Naive thymus-derived CD8-positive, alpha-beta T cell (primary cell): ENCODE measurements at places on chromosomes 3 and 15. TPM values are rescaled to one million over a fixed set of nuclear protein-coding genes. Genes with fewer than 3 reads are reported as not detected.

DNA sequence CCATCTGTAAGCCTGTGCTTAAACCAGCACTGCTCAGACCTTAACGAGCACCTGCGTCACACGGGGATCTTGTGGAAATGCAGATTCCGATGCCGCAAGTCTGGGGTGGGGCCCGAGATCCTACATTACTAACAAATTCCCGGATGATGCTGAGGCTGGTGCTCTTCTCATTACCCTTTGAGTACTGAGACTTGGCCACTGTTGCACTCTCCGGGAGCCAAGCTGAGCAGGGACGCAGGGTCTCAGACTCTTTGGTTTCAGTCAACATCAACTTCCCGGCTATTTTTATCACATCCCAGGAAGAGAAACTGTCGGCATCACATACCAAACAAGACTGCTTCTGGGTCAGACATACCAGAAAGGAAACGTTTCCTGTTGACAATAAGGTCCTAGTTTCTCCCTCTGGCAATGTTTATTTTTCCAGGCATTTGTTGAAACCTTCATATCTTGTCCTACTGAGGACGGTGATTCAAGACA, 276.6 kb downstream of the SHQ1 start:
- no peaks in the 10 kb centered on the region for H3K4me1 ChIP-seq
- H3K27me3 ChIP-seq = no peaks in the 10 kb centered on the region
- no peak overlapping the region for H3K4me3 ChIP-seq
- no peak for DNase-seq
- H3K27ac ChIP-seq = no peak overlapping the region

MYL3 gene
- not detected for total RNA-seq

DNA sequence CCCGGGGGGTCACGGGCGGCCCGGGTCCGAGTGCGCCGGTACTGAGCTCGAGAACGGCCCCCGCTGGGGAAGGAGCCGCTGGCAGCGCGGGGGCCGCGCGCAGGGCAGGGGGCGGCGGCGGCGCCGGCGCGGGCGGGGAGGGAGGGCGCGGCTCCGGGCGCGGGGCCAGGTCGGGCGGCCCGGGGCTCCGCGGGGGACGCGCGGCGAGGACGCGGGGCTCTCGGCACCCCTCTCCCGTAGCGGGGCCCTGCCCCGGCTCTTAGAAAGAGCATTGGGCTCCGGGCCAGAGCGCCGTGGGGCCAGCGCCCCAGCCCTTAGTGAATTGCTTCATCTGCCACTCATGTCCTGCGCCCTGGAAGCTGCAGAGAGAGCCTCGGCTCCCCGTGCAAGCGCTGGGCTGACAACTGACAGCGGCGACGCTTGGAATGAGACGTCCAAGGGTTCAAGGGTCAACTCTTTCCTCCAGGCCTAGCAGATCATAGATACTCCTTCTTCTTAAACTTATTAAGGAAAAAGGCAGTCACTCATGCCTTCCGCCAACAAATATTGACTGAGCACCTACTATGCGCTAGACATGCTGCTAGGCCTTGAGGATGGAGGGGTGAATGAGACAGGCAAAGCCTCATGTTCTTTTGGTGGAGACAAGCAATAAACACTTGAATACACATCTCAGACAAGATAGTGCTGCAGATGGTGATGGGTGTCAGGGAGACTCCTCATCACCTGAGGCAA, 140.8 kb downstream of the SMAD6 start:
- peak overlapping the region; percentile 76 for H3K4me3 ChIP-seq
- peaks cover 49% of the 10 kb centered on the region for H3K27me3 ChIP-seq
- peaks cover 8% of the 10 kb centered on the region for H3K4me1 ChIP-seq
- H3K27ac ChIP-seq = no peak overlapping the region
- no peaks in the 10 kb centered on the region for H3K36me3 ChIP-seq
- DNase-seq = no peak

GRCh38 chr3:136142592-136142991, 53.5 kb downstream of the MSL2 start:
- H3K36me3 ChIP-seq = peaks cover under 1% of the 10 kb centered on the region
- H3K27ac ChIP-seq = peak overlapping the region; percentile 11
- no peak for DNase-seq
- no peak overlapping the region for H3K4me3 ChIP-seq
- no peaks in the 10 kb centered on the region for H3K27me3 ChIP-seq

LRRC57 gene
- 18.4 TPM for total RNA-seq

DNA sequence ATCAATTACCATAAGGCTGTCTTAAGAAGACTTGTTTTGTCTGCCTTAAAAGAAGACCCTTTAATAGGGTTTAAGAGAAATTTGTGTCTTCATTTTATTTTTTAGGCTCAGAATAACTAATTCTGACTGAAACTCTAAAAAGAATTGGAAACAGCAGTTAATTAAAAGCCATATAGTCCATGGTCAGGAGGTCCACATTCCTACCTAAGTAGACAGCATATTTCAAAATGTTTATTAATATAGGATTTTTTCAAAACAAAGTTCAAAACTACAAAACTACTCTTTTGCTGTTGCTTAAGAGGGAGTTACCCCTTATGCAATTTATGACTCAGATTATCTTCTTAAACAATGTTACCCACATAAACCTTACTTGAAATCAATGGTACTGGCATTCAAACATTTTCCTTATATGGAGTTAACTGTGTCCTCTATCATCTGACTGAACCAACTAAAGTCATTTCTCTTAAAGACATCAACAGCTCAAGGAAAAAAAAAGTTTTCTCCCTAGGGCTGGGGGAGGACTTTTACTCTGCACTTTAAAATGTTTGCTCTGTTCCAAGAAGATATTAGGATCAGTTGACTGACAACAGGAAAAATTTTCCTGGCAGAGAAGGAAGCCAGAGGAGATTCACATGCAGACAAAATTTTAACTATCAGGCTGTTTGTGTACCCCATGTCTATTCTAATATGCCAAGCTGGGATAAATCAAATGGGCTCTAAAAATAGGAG, 56.8 kb upstream of the NANOGP8 start:
- no peaks in the 10 kb centered on the region for H3K27me3 ChIP-seq
- DNase-seq = no peak
- H3K27ac ChIP-seq = no peak overlapping the region

UTS2B gene
- total RNA-seq = not detected

MRAS gene
- 0.13 TPM for total RNA-seq

DNA sequence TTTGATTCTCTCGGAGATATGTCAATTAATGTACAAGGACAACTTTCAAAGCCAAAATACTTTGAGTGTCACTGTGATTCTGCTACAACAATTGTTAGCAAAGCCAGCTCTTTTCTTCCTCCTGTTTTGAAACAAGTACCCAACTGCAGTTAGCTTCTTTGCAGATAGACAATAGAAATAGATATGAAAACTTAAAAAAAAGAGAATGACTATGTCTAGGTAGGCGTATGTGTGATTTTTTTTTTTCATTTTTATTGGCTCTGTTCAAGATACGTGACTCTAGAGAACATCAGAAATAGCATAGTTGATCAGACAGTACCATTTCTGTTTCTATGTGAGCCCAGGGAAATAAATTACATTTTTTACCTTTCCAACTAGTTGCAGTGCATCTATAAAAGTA, 142.9 kb upstream of the CNTN4 start:
- H3K4me3 ChIP-seq = no peak overlapping the region
- H3K27ac ChIP-seq = no peak overlapping the region
- H3K27me3 ChIP-seq = no peaks in the 10 kb centered on the region
- no peaks in the 10 kb centered on the region for H3K36me3 ChIP-seq
- no peaks in the 10 kb centered on the region for H3K4me1 ChIP-seq

BHLHE40 gene
- total RNA-seq = 5.1 TPM

ZNF385D gene
- not detected for total RNA-seq

CHST14 gene
- 9.8 TPM for total RNA-seq

CFAP161 gene
- total RNA-seq = 0.21 TPM

DNA sequence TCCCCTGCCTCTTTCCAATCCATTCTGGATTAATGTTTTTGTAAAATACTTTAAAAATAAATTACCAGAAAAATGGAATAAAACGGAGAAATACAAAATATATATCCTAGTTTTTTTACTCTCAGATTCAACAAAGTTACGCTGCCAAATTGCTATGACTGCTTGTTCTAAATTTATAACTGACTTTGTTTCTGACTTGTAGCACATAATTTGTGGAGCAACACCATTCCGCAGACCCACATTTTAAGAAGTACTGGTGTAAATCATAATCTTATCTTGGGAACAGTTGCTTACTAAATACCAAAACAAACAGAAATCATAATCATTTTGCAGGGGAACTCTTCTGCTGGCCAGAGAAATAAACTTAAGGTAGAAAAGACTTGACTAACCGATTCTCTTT, 339.4 kb upstream of the CBLB start:
- H3K27ac ChIP-seq = no peak overlapping the region
- H3K27me3 ChIP-seq = no peaks in the 10 kb centered on the region
- H3K36me3 ChIP-seq = peaks cover 11% of the 10 kb centered on the region
- H3K4me1 ChIP-seq = peaks cover 10% of the 10 kb centered on the region
- DNase-seq = no peak

- no peak overlapping the region for H3K27ac ChIP-seq
- no peaks in the 10 kb centered on the region for H3K27me3 ChIP-seq
- no peak for DNase-seq
- no peaks in the 10 kb centered on the region for H3K4me1 ChIP-seq
- H3K36me3 ChIP-seq = no peaks in the 10 kb centered on the region
These were observed 442.8 kb downstream of the FGF12 start for GRCh38 chr3:192284443-192285072.

DNA sequence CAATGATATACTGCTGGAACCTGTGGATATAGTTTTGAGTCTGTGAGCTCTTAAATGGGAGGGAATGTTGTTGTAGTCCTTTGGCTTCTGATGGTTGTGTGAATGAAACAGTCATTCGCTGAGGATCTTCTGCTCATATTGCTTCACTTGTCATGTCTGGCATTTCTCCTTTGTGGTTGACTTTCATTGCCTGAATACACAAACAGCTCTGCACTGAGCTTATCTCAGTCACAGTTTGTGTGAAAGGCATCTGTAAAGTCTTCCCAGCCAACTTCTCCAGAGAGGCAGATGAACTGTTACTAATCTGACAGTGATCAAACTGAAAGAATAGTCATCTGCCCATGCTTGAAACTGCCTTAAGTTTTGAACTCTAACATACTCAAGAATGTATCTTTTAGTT, 59.8 kb downstream of the TMED3 start:
- no peak for DNase-seq
- no peaks in the 10 kb centered on the region for H3K36me3 ChIP-seq
- no peak overlapping the region for H3K4me3 ChIP-seq
- no peaks in the 10 kb centered on the region for H3K4me1 ChIP-seq
- no peak overlapping the region for H3K27ac ChIP-seq
- no peaks in the 10 kb centered on the region for H3K27me3 ChIP-seq

MASP1 gene
- not detected for total RNA-seq

- peaks cover 6% of the 10 kb centered on the region for H3K4me1 ChIP-seq
- no peak for DNase-seq
- H3K27ac ChIP-seq = peak overlapping the region; percentile 3
- H3K27me3 ChIP-seq = no peaks in the 10 kb centered on the region
- H3K36me3 ChIP-seq = no peaks in the 10 kb centered on the region
These were observed 100.8 kb downstream of the KLF13 start for GRCh38 chr15:31427411-31427810.

DNA sequence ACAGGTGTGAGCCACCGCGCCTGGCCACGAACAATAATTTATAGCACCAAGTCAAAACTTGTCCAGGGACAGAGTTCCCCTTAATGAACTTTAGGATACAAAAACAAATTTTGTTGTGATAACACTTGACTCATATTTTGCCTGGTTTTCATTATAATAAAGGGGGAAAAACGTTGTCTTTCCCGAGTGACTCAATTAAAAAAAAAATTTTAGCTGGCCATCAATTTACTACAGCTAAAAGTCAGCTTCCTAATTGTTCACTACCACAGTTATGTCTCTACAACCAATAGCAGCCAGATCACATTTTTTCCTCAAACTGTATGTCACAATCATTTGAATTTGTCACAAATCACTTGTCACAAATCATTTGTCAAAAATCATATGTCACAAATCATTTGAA, 116.0 kb downstream of the P3H2 start:
- DNase-seq = no peak
- H3K36me3 ChIP-seq = no peaks in the 10 kb centered on the region
- no peak overlapping the region for H3K4me3 ChIP-seq
- peaks cover 14% of the 10 kb centered on the region for H3K27me3 ChIP-seq
- no peak overlapping the region for H3K27ac ChIP-seq
- no peaks in the 10 kb centered on the region for H3K4me1 ChIP-seq

DNA sequence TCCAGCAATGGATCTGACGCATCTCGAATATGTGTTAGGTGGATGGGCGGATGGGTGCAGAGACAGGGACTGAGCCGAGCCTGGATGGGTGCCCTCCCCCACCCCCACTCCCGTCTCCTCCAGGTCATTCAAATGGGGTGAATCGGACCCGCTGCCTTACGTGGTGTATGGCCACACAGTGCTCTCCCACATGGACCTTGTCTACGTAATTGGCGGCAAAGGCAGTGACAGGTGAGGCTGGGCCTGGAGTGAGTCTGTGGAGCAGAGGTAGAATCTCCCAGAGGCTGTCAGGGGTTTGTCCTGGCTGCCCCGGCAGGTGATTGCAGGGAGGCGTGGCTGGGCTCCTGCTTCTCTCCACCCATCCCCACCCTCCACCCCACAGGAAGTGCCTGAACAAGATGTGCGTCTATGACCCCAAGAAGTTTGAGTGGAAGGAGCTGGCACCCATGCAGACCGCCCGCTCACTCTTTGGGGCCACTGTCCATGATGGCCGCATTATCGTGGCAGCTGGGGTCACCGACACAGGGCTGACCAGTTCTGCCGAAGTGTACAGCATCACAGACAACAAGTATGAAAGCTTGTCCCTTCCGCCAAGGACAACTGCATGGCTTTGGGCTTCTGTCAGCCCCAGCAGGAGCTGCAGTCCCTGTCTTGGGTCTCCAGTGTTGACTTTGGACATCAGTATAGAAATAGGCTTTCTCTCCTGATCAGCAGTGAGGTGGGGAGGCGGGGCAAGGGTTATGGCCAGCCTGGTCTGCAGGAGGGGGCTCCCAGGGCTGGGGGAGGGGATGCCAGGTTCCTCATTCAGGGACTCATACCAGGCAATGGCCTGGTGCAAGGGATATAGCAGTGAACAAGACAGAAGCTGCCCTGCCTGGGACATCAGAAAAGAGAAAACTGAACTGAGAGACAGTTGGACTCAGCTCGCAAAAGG, 3.4 kb downstream of the KLHL40 start:
- H3K4me3 ChIP-seq = no peak overlapping the region
- H3K27ac ChIP-seq = no peak overlapping the region
- H3K36me3 ChIP-seq = no peaks in the 10 kb centered on the region
- peaks cover 8% of the 10 kb centered on the region for H3K27me3 ChIP-seq
- peaks cover 2% of the 10 kb centered on the region for H3K4me1 ChIP-seq

GRCh38 chr15:96888764-96889163, 558.3 kb downstream of the NR2F2 start:
- no peaks in the 10 kb centered on the region for H3K36me3 ChIP-seq
- no peak for DNase-seq
- H3K27ac ChIP-seq = no peak overlapping the region
- H3K4me1 ChIP-seq = peaks cover 15% of the 10 kb centered on the region

GRCh38 chr15:58524247-58524646, 92.5 kb downstream of the LIPC start:
- H3K4me1 ChIP-seq = peaks cover 13% of the 10 kb centered on the region
- H3K36me3 ChIP-seq = no peaks in the 10 kb centered on the region
- no peak overlapping the region for H3K27ac ChIP-seq
- H3K4me3 ChIP-seq = no peak overlapping the region
- H3K27me3 ChIP-seq = no peaks in the 10 kb centered on the region

PRR23B gene
- total RNA-seq = not detected

VPS8 gene
- 102 TPM for total RNA-seq

- no peak for DNase-seq
- no peak overlapping the region for H3K4me3 ChIP-seq
These were observed 40.4 kb upstream of the CHMP2B start for GRCh38 chr3:87186608-87187159.

GRCh38 chr3:46656778-46657556, 36.5 kb downstream of the ALS2CL start:
- H3K36me3 ChIP-seq = peaks cover 4% of the 10 kb centered on the region
- no peak for DNase-seq
- peaks cover 5% of the 10 kb centered on the region for H3K27me3 ChIP-seq
- H3K4me3 ChIP-seq = no peak overlapping the region
- no peaks in the 10 kb centered on the region for H3K4me1 ChIP-seq
